Activated T-cell treated with anti-CD3 and anti-CD28 coated beads for 1 hour (primary cell): ENCODE measurements at places on chromosomes 5 and 9.

GRCh38 chr5:151672516-151672915 is 14.2 kb downstream of the SPARC start:
- no peak for DNase-seq

GRCh38 chr5:76104027-76104426 is 20.8 kb downstream of the SV2C start:
- no peak for DNase-seq

DNA sequence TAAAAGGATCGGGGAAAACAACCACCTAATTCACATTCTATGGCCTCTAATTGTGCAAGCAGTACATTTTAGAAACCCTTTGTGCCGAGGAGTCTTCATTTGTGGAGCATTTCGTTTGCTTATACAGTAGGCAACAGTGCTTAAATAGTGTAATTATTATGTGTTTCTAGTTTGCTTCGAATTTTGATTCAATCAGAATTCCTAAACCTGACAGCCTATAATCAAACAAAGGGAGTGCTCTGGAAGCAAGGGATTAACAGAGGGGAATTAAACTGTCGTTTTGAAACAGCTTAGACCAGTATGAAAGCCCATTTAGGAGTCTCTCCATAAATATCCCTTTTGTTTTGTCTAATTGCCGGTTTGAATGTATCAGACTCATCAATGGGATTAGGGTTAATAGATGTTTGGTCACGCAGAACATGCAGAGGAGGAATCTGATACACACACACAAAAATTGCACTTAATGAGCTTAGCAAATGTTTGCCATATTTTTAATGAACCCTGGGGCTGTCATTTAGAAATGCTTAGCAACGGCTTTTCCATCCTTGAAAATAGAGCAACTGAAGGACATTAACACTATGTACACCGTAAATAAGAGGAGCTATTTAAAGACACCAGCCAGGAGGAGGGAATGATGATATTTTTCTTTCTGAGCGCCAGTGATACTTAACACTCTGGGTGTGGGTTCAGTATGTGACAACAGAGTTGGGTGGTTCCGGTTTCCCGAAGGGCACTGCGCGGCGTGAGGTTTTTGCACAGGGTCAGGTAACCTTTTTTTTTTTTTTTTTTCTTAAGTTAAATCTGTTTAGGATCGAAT is 404.7 kb downstream of the TLE4 start:
- DNase-seq = no peak

GRCh38 chr5:96816991-96817390 is 9.2 kb upstream of the ERAP1 start:
- DNase-seq = no peak

- no peak for DNase-seq
These were observed 53.1 kb upstream of the DAB2IP start for GRCh38 chr9:121598167-121598964.

- DNase-seq = no peak
These were observed 282.7 kb downstream of the GAS1 start for GRCh38 chr9:86664603-86665002.

- no peak for DNase-seq
These were observed 39.5 kb downstream of the PDE8B start for GRCh38 chr5:77250021-77250420.

DNA sequence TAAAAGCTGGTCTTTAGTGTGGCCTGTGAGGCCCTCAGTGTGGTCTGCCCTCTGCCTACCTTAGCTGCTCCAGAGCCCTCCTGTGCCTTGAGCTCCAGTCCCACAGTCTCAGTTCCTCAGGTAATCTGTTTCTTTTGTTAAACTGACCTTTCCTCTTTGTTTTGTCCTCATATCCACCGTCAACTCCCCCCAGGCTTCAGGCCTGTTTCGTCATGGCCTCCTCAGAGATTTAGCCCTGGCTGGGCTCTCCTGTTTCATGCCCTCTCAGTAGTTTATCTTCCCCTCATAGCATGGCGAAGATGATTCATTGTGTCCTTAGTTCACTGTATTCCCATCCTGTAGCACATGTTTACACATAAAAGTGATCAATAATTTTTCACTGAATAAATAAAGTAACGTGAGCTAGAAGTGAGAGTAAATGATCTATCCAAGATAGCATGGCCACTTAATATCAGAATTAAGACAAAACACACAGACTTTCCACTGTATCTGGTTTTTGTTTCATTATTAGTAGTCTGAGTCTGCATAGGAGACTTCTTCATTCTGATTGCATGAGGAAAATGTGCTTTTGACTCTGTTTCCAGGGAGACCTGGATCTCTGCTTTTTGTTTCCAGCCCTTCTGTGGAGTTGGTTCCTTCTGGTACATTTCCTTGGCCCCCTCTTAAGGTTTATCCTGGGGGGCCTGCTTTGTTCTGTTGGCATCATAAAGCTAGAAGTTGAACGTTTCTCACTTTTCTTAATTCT is 70.5 kb downstream of the SNX24 start:
- DNase-seq = no peak
